Activated CD8-positive, alpha-beta memory T cell treated with anti-CD3 and anti-CD28 coated beads, Interleukin-2, amount 50 U/mL, for 4 hours (primary cell): ENCODE measurements at places on chromosomes 3 and 15.

DNA sequence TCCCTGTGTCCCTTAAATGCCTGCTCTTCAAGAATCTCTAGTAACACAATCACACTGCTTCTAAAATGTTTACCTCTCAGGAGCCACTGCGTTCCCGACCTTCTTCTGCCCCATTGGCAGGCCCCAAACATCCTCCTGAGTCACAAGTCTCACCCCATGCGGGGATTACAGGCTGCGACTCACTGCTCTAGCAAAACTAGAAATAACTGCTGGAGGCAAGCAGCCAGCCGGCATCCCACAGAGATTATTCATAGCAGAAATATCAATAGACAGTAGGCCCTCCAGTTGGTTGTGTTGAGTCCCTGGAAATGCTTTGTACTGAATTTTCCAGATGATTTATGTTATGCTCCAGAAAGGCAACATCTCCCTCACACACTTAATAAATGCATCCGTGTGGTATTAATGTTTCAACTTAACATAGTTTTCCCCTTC, 64.8 kb downstream of the RFTN1 start:
- peak; percentile 41 for DNase-seq

DNA sequence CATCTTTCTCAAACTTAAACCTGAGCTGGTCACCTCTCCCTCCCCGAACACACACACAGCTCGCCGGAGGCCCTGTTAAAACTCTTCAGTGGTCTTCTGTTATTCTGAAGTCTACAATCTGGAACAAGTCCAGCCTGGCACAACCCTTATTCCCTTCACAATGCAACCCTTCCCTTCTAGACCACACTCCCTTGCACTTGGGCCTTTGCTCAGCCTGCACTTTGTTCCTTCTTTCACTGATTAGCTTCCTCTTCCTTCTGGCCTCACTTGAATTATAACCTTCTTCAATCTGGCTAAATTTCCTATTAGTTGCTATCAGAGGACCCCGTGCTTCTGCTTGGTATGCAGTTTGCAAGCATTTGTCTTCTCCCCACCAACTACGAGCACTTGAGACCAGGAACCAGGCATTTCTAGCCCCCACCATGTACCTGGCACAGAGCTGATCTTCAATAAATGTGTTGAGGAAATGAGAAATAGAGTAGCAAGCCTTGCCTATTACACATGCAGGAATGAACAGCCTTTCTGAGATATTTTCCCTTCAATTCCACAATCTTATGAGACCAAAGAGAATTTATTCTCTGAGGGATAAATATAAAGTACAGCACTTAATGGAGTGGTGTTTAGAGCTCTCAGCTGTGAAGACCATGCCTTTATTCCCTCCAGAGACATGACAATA, 663.1 kb upstream of the ADAMTS9 start:
- no peak for DNase-seq

DNA sequence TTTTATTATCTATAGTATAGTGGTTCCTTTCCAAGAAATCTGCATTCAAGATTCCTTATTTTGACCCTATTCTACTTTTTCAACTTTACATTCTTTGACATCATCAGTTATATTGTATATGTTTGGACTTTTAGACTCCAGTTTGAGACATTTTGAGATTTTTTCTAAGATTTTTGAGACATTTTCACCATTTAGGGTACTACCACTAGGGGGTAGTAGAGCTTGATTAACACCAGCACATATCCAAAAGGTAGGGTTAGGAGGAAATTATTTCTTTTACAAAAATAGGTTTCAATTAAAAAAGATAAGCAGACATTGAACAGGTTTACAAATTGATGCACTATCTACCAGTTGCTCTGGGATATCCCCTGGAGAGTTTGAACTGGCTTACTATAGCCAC, 262.5 kb downstream of the SCAPER start:
- DNase-seq = no peak

DNA sequence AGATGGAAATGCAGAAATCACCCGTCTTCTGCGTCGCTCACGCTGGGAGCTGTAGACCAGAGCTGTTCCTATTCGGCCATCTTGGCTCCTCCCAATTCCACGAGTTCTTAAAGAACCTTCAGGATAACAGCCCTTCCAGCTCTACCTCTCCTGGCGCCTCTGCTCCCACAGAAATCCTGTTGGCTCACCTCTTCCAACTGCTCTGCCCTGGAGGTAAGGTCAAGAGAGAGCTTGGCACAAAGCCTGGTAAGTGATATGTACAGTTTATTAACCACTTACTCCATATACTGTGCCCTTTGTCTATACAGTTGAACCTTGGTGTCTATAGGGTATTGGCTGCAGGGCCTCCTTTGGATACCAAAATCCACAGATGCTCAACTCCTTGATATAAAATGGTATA, 17.8 kb upstream of the FGF12 start:
- DNase-seq = no peak

GRCh38 chr15:51809457-51809856, 20.0 kb upstream of the TMOD3 start:
- DNase-seq = no peak

DNA sequence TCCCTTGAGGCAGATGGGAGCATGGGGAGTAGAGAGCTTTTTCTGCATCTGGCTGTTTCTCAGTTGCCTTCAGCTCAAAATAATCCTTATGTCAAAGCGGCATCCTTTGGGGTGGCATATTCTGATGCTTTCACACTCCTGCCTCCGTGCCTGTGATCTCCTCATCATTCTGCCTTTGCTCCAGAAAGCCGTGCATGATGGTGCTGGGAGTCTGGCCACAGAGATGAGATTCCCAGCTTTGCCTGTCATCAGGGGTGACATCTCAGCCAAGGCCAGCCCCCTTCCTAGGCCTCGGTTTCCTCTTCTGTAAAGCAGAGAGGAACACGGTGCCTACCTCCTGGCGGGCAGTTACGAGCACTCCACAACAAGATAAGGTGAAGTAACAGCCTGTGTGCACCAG, 96.3 kb upstream of the ALDH1A3 start:
- no peak for DNase-seq

- DNase-seq = no peak
These were observed 28.3 kb upstream of the ATP2B2 start for GRCh38 chr3:10533737-10534023.

- DNase-seq = no peak
These were observed 1.4 kb downstream of the SEC61A1 start for GRCh38 chr3:128053614-128054013.

DNA sequence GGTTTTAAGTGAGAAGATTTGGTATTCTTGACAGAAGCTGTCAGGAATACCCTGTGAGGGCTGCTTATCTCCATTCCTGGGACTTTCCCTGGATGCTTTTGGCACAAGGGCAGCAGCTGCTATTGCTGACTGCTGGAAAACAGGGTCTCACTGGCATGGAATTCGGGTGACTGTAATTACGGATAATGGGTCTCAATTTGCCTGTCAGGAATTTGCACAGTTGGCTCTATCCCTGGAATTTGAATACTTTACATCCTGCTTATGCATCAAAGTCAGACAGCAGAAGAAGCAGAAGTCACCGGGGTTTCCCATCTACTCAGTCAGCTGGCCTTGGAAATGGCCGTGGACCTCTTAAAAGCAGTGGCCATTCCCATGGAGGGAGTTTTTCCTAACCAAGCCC, 25.9 kb upstream of the AKAP13 start:
- DNase-seq = no peak

GRCh38 chr15:100332721-100333120, 9.1 kb downstream of the ADAMTS17 start:
- no peak for DNase-seq
